ENCODE measurements at places on chromosomes 3 and 15.

- no peaks in the 10 kb centered on the region for H3K36me3 ChIP-seq
- H3K4me3 ChIP-seq: no peak overlapping the region
- no peak for DNase-seq
- H3K27me3 ChIP-seq: no peaks in the 10 kb centered on the region
These were observed 51.0 kb downstream of the REC114 start for GRCh38 chr15:73493922-73494321.

DNA sequence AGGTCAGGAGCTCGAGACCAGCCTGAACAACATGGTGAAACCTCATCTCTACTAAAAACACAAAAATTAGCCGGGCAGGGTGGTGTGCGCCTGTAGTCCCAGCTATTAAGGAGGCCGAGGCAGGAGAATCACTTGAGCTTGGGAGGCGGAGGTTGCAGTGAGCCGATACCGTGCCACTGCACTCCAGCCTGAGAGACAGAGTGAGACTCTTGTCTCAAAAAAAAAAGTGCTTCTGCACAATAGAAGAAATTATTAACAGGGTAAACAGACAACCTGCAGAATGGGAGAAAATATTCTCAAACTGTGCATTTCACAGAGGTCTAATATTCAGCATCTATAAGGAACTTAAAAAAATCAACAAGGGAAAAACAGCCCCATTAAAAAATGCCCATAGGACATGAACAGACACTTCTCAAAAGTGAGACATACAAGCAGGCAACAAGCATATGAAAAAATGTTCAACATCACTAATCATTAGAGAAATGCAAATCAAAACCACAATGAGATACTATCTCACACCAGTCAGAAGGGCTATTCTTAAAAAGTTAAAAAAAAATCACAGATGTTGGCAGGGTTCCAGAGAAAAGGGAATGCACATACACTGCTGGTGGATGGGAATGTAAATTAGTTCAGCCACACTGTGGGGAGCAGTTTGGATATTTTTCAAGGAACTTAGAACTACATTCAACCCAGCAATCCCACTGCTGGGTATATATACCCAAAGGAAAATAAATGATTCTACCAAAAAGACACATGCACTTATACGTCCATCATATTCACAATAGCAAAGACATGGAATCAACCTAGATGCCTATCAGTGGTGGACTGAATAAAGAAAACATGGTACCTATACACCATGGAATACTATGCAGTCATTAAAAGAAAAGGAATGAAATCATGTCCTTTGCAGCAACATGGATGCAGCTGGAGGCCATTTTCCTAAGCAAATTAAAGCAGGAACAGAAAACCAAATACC, 75.5 kb downstream of the MSL2 start:
- H3K4me3 ChIP-seq: no peak overlapping the region
- no peak overlapping the region for H3K27ac ChIP-seq
- no peaks in the 10 kb centered on the region for H3K27me3 ChIP-seq

- H3K27me3 ChIP-seq: no peaks in the 10 kb centered on the region
- H3K27ac ChIP-seq: no peak overlapping the region
- no peaks in the 10 kb centered on the region for H3K36me3 ChIP-seq
- DNase-seq: no peak
These were observed 108.8 kb upstream of the UMPS start for GRCh38 chr3:124621498-124621897.

GRCh38 chr3:54193093-54193492, 70.7 kb downstream of the CACNA2D3 start:
- no peaks in the 10 kb centered on the region for H3K36me3 ChIP-seq
- H3K4me3 ChIP-seq: no peak overlapping the region
- H3K27ac ChIP-seq: no peak overlapping the region
- no peak for DNase-seq
